ENCODE measurements at places on chromosomes 3 and 15.

GRCh38 chr3:101124125-101124524, 130.9 kb upstream of the ABI3BP start:
- peak; percentile 42 for DNase-seq

DNA sequence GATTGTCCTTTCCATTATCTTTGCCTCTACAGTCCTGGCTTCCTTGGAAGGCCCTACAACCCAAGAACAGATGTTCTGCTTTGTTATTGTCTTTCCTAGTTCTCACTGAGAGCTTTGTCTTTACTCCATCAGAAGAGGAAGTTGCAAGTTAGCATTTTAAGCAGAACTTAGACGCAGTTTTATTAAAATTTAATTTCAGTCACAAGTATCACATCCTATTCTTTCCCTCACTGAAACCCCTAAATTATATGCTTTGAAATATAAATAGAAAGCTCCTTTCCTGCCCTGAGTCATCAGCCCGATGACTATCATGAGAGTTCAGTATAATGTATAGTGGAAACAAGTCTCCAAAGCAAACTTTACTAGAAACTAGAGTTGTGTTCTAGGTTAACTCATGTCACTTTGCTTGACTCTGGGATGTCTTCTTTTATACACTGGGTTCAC, 291.2 kb upstream of the RBMS3 start:
- DNase-seq = no peak

DNA sequence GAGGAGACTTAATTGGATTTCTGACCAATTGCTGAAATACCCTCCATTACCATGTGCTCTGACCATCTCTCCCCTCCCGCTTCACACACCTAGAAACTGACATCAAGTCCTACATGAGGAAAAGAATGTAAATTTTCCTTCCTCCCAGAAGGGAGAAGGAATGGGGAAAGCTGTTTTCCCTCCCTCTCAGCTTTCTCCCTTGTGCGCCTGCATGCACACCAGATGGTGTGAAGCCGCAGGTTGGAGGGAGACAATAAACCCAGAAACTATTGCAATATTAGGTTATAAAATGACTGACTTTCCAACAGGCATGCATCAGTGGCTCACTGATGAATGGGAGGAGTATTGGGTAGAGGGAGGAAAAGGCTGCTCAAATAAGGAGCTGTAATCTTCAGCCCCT, 50.9 kb downstream of the MB21D2 start:
- DNase-seq = no peak

- no peak for DNase-seq
These were observed 32.1 kb downstream of the SPSB4 start for GRCh38 chr3:141083226-141083625.

DNA sequence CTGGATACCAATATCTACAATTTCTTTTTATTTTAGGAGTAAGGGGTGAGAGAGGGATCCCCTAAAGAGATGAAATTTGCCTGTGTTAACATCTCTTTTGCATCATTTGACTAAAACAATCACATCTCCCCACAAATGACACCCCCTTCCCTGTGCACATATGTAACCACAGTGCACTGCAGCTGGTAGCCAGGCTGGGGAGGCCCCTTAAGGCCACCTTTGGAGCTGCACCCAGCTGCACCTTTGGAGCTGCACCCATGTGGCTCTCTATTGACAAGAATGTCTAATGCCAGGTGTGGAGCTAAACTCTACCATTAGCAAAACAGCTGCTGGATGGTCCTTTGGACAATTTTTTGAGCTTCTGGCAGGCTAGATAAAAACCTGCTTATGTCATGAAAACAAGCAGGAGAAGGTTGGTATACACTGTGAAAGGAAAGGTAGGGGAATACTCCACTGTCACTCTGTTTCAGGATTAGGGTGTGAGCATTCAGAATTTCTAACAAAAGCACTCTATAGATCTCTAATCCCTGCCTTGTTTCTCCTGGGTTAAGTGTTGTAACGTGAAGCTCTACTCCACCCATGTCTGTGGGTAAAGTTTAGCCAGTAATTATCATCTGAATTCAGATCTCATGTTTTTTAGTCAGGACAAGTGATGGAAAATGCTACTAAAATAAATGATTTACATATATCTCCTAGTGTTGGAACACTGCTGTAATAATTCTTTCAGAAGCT, 52.1 kb downstream of the TFG start:
- DNase-seq = no peak

GRCh38 chr15:56917652-56918045, 795 bp upstream of the TCF12 start:
- DNase-seq = no peak

DNA sequence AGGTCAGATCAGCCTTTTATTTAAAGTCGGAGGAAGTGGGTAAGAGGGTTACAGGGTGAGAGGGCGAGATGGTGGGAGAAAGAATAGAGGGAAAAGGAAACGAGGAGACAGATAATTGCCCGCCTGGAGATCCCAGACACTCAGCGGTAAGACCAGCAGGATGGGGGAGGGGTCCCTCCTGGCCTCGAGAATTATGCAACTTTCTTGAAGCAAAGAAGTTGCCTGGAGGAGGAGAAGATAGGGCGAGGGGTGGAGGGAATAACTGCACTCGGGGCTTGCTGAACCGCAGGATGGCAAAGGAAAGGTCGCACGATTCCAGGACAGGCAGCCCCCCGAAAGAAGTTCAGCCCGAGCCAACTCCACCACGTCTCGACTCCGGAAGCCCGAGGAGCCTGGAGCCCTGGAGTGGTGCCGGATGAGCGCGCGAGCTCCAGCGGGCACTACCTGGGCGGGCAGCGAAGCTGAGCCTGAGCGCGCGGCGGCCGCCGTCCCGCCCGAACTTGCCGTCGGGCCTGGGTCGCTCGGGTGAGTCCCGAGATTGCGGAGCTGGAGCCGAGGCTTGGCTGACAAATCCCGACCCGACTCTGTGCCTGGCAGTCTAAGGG, 402 bp downstream of the WWTR1 start:
- peak; percentile 65 for DNase-seq

GRCh38 chr3:188497021-188497420, 343.1 kb downstream of the LPP start:
- DNase-seq = peak; percentile 85

- DNase-seq = no peak
These were observed 6.1 kb upstream of the TP63 start for GRCh38 chr3:189625071-189625470.

DNA sequence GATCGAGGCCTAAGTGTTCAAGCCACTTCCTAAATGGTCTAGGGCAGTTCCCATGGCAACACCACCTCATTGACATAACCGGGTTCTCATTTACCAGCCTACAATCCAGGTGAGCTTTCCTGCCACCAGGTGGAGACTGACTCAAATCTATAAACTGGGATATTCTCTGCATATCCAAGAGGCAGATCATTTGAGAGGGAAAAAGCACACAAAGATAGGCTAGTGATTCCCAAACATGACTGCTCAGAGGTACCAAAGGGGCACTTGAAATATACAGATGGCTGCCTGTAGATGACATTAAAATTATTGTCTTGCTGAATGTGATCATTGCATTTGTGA, 141.3 kb upstream of the PROK2 start:
- DNase-seq = peak; percentile 14

DNA sequence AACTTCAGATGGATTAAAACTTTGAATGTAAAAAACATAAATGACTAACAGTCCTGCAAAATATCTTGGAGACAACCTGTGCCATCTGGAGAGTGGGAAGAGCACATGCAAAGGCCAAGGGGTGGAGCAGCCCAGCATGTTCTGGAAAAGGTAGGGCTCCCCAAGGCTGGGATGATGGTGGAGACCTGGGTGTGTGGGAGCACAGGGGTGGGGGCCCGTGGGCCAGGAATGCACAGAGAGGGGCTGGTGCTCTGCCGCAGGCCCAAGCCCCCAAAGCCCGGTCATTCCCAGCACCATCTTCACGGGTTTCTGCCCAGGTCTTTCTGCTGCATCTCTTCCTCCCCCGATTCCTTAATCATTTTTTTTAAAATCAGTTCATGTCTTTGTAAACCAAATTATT, 9.7 kb upstream of the GATA2 start:
- no peak for DNase-seq

GRCh38 chr3:73101881-73102280, 40.4 kb downstream of the EBLN2 start:
- no peak for DNase-seq

GRCh38 chr3:193228206-193228605, 12.8 kb upstream of the PLAAT1 start:
- no peak for DNase-seq

DNA sequence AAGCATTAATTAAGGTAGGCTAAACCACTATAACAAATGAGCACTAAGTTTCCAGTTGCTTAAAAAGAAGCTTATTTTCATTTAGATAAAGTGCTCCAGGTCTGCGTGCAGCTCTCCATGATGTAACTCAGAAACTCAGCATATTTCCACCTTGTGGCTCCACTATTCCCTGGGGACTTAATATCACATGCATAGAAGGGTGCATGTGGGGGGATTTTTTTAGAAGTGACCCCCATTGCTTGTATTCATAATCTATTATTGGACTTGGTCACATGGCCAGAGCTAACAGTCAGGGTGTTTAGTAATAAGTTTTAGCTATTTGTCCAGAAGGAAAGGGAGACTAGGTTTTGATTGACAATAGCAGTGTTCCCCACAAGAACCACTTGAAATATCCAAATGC, 86.8 kb downstream of the TMCO5A start:
- DNase-seq = no peak

DNA sequence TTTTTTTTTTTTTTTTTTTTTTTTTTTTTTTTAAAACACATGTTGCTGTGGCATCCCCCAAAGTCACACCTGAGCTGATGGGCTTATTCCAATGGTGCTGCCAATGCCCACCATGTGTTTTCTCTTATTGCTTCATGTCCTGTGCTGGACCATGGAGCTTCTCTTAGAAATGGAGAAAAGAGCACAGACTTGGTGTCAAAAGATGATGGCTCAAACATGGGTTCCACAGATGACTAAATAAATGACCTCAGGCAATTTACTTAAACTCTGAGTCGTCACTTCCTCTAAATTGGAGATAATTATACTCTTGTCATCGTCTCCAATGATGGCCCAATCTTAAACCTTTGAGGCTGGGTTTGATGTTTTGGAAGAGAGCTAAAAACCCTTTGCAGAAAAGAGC, 28.1 kb downstream of the CHST2 start:
- DNase-seq = no peak

DNA sequence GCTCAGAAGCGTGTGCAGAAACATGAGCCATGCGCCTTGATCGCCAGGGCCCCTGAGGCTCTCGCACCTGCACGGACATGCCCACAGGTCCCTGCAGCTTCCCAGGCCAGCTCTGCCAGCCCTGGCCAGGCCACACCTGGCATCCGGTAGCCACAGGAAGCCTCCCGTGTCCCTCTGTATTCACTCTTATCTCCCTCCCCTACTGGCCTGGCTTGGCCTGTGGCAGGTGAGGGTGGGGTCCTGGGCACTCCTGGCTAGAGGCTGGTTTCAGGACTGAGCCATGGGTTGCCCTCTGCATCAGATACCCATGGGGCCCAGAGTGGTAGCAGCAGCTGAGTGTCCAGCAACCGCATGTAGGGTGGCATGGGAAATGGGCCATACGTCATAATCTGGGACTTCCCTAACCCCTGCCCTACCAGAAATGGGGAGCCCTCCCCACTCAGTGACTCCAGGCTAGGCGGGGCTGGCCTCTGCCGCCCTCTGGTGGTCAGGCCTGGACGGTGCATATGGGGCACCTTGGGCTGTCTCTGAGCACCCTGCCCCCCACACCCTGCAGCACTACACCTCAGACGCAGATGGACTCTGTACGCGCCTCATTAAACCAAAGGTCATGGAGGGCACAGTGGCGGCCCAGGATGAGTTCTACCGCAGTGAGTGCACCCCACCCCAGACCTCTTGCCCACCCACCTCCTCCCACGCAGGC, 12.6 kb upstream of the LMAN1L start:
- peak; percentile 53 for DNase-seq

GRCh38 chr15:70867911-70868467, 14.0 kb upstream of the LARP6 start:
- DNase-seq = peak; percentile 85

GRCh38 chr15:93088200-93088980, 621 bp downstream of the RGMA start:
- peak; percentile 27 for DNase-seq

GRCh38 chr3:190566043-190566933, 52.4 kb downstream of the IL1RAP start:
- peak; percentile 99 for DNase-seq

DNA sequence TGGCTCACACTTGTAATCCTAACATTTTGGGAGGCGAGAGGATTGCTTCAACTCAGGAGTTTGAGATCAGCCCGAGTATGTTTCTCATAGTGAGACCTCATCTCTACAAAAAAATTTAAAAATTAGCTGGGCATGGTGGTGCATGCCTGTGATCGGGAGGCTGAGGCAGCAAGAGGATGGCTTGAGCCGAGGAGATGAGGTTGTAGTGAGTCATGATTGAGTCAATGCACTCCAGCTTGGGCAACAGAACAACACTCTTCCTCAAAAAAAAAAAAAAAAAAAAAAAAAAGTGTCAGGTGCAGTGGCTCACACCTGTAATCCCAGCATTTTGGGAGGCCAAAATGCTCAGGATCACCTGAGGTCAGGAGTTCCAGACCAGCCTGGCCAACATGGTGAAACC, 2.4 kb downstream of the RPL39L start:
- DNase-seq = peak; percentile 22

- DNase-seq = no peak
These were observed 35.6 kb downstream of the AMOTL2 start for GRCh38 chr3:134338516-134339261.

GRCh38 chr3:136249593-136249992, 547 bp upstream of the PCCB start:
- no peak for DNase-seq

DNA sequence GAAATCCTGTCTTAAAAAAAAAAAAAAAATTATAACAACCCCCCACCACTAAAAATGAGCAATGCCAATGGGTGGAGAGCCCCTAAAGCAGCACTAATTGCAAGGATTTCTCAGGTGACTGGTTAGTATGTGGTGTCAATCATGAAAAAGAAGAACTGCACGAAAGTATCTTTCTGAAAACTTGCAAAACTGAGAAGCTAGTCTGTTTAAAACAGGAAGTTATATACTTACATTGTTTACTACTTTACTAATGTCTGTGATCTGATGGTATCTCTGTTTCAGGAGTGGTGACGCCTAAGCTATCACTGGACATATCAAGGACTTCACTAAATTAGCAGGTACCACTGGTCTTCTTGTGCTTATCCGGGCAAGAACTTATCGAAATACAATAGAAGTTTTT, at the start of gene CCR3:
Gene CCR3, plus strand, starts transcription at position 341 of the 400 bp plus-strand sequence. CDS start 22,699 bp downstream, outside the sequence.
- DNase-seq = no peak

GRCh38 chr15:68592544-68592943, 13.8 kb downstream of the CORO2B start:
- DNase-seq = no peak

DNA sequence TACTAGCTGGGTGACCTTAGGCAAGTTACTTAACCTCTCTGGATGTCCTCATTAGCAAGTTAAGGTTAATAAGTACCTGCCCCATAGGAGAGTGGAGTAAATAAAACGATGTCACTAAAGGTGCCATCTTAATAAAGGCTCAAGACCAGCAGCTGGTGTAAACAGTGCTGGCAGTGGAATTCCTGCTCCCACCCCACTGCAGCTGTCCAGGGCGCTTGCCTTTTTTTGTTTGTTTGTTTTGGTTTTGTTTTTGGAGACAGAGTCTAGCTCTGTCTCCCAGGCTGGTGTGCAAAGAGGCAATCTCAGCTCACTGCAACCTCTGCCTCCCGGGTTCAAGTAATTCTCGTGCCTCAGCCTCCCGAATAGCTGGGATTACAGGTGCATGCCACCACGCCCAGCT, 28.9 kb downstream of the IDH3A start:
- no peak for DNase-seq
